ENCODE measurements at places on chromosomes 5 and 9. TPM values are rescaled to one million over a fixed set of nuclear protein-coding genes. Genes with fewer than 3 reads are reported as not detected.

DNA sequence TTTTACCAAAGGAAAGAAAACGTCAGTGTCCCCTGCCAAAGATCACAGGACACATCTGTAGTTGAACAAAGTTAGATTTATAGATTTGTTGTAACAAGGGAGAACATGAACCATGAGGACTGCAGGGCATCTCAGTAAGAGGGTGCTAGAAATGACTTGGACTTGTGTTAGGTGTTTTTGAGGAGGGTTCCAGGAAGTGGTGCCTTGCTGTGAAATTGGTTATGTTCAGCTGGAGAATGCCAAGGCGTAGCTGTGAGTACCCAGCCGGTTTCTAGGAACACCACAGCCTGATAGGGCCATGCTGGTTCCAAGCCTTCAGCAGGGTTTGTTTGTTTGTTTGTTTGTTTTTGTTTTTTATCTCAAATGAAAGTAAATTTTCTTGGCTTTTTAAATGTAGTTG, 5.3 kb downstream of the SPEF2 start:
- DNase-seq = no peak

DNA sequence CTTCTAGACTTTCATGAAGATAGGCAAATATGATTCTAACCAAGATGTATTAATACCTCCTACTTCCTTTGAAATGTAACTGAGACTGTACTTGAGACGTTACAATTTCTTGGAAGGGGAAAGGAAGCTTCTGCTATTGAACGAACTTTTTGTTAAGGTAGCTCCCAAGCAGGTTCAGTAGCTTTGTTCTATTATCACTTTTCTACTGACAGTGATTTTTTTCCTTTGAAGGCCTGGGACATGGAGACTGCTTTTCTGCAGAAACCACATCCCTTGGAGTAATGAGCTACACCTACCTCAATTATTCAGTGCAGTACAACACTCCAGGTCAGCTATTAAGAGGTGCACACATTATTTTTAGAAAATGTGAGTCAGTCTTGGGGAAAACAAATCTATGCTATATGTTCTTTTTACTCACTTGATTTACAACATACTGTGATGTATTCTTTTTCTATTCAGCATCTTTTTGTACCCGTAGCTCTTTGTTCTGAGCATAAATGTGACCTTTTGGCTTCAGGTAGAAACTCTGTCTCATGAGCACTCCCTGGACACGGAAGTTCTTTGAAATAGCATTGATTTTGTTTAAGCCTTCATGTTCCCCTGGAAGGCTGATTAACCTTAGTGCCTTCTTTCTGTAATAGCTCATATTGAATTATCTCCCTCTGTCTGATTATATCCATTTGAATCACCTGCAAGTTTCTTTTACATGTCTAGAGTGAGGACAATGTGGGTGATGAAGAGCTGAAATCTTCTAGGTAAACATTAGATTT, 56.5 kb upstream of the CDKN2B start:
- DNase-seq = no peak

DNA sequence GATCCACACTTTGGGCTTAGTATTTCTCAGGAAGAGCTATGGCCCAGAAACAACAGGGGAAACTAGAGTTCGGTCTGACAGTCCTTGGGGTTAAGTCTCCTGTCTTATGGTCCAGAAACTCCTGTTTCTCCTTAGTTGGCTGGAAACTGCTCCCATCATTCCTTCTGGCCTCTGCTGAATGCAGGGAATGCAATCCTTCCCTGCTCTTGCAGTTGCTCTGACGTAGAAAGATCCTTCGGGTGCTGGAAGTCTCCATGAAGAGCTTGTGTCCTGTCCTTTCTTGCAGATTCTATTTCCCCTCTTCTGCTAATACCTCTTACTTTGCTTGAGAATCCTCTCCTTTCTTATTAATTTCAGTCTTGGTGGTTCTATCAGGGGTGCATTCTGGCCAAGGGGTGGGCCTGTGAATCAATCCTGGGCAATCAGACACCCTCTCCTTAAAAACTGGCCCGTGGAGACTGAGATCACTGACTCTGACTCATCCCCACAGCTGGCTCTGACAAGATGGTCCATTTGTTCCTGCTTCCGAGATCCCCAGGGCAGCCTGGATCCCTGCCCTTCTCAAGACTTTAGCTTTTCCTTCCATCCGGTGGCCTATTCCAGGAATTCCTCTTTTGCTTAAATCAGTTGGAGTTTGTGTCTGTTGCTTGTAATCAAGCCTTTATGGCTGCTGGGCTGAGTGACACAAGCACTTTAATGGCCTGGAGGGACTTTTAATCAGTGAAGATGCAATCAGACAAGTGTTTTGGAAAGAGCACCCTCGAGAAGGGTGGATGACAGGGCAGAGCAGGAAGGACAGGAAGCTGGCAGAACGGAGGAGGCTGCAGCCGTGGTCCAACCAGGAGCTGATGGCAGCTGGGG, 23.7 kb downstream of the PTGS1 start:
- DNase-seq = no peak

GRCh38 chr5:180647465-180647864, 1.9 kb downstream of the FLT4 start:
- DNase-seq = no peak

- no peak for DNase-seq
Measured at GRCh38 chr5:39605588-39606575, 181.1 kb upstream of the DAB2 start.

GRCh38 chr9:115914291-115914690, 239.3 kb upstream of the PAPPA start:
- DNase-seq = no peak

The TTLL11 gene
- total RNA-seq = 10.4 TPM
